ENCODE measurements at places on chromosomes 2 and 18.
A peak's percentile ranks its signal among the peaks of the same experiment; 100 is the strongest.

DNA sequence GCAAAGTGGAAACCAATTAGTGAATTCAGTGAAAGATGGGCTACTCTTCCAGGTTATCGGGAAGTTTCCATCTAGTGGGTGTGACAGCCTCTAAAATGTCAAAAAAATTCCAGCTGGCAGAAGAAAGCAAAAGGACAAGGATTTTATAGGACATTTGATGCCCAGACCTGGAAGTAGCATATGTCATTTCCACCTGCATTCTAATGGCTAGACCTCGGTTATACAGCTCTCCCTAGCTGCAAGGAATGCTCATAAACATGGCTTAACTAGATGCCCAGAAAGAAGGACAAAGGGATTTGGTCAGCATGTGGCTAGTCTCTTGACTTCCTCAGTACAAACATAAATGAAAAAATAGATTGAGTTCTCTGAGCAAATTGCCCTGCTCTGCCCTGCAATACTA lies 215.4 kb downstream of the NYAP2 start:
- DNase-seq: no peak

GRCh38 chr2:45904946-45905631 lies 253.6 kb downstream of the PRKCE start:
- no peak for DNase-seq

- DNase-seq: no peak
These were observed 1.7 kb downstream of the ARHGAP28 start for GRCh38 chr18:6731222-6731596.

- peak; percentile 30 for DNase-seq
These were observed 1183.2 kb upstream of the ACVR2A start for GRCh38 chr2:146661473-146662096.

- DNase-seq: no peak
These were observed 650.6 kb downstream of the SATB2 start for GRCh38 chr2:198807131-198807530.

DNA sequence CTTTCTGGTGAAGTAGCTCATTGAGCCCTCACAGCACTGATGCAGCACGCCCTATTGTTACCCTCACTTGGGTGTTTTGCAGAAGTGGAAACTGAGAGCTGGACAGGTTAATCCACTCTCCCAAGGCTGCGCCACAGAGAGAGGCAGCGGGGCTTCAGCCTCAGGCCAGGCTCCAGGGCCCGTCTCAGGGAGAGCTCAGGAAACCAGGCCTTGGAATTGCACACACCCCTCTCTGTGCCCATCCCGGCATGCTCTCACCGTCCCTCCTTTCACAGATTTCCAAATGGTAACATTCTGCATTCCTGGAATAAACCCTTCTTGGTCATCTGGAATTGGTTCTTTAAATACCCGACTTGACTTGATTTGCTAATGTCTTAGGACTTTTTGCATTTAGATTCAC lies 51.5 kb downstream of the TWIST2 start:
- DNase-seq: no peak

GRCh38 chr2:166384774-166385173 lies 9.0 kb upstream of the SCN9A start:
- DNase-seq: peak; percentile 12

DNA sequence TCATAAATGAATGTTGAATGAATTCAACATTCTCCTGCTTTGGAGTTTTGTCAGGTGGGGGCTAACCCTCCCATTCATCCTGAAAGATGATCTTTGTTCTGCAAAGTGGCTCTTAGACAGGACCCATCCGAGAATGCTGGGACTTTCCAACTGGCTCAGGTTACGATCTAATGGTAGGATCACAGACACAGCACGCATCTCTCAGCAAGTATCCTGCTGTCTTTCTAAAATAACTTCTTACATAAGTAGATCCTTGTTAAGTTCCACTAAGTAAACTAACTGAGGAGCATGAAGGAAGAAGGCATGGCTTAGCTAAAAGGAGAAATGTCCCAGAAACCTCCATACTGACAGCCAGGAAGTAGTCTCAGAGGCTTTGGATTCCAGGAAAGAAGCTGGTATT lies 23.7 kb downstream of the CYP27A1 start:
- DNase-seq: no peak

DNA sequence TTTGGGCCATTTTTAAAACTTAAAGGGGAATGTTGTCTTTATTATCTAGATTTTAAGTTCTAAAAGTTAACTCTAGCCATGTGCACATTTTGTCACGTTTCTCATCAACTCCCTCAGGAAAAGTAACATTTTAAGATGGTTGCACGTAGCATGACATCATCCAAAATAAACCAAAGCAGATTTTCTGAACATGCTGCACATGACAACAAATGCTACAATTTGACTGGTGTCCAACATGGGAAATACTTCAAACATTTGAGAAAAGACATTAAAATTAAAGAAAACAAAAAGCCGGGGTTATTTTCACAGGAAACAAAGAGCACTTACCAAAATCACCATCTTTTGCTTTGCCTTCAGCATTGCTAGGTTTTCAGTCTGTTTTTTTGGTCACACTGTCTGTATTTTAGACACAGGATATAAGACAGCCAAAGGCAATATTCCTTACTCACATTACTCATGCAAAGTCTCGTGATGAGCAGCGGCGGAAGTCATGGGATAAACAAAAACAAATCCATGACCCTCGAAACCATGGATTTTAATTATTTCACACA lies 51.3 kb upstream of the RND3 start:
- no peak for DNase-seq

DNA sequence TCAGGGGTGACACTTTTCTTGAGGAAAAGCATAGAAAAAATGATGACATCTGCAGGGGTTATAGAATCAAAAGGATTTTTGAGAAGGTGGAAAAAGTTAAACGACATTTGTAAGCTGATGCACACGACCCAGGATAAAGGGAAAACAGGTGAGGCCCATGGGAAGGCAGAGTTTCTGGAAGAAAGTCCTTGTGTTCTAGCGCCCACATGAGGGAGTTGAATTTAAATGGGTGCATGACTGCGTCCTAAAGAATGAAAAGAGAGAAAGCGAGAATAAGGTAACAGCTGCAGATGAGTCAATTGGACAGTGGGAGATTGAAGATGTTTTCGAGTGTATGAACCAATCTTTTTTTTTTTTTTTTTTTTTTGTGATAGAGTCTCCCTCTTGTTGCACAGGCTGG lies 158.1 kb downstream of the GALR1 start:
- DNase-seq: no peak

DNA sequence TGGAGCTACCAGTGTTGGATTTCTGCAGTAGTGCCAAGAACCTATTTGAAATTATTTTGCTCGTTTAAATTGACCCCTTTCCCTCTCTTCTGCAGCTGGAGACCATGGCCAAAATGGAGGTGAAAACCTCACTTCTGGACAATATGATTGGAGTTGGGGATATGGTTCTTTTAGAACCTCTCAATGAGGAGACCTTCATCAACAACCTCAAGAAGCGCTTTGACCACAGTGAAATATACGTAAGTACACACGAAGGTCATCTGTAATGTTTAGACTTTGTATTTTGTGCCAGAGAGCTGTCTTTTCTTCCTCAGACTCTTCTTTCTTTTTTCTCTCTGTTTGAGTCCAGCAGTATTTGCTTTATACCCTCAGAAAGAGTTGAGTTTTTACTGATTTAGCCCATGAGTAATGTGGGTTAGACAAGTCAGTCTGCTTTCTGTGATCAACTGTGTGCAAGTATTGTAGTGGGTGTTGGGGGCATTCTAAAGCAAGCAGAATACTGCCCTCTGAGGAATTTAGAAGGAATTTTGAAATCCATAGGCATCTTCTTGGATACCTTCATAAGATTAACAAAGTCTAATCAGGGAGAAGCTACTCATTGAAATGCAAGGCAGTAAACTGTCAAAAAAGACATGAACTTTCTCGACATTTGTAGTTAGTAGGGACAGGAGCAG lies 31.7 kb downstream of the MYO1B start:
- DNase-seq: no peak

GRCh38 chr18:5918205-5918858 lies 23.0 kb upstream of the TMEM200C start:
- DNase-seq: peak; percentile 36

GRCh38 chr18:73038336-73038735 lies 170.5 kb upstream of the NETO1 start:
- DNase-seq: no peak

DNA sequence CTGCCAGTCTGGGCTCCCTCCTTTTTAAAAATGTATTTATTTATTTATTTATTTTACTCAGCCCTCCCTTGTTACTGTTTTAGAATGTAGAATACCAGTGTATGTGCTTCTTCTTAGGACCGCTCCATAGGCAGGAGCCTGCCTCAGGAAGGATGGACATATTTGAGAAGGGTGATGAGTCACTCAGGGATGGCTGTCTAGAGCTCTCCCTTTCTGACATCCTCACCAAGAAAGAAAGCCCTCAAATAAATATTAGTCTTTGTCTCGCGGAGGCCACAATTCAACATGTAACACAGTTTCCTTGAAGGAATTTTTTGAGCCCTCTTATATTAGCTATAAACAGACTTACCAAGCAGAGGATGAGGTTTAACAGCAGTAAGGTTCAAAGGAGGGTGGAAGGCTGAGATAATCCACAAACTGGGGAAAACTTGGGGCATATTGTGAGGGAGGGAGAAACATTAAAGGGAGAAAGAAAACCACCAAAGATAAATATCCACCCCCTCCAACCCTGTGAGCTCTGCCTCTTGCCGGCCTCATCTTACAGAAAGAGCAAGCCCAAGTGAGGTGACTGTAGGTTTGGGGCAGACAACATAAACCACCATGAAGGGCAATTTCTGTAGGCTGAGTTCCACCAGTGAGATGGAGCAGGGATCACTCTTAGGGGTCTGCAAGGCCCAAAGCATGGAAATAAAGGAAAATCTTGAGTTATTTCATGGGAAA lies 163.4 kb downstream of the LRRTM1 start:
- DNase-seq: no peak

DNA sequence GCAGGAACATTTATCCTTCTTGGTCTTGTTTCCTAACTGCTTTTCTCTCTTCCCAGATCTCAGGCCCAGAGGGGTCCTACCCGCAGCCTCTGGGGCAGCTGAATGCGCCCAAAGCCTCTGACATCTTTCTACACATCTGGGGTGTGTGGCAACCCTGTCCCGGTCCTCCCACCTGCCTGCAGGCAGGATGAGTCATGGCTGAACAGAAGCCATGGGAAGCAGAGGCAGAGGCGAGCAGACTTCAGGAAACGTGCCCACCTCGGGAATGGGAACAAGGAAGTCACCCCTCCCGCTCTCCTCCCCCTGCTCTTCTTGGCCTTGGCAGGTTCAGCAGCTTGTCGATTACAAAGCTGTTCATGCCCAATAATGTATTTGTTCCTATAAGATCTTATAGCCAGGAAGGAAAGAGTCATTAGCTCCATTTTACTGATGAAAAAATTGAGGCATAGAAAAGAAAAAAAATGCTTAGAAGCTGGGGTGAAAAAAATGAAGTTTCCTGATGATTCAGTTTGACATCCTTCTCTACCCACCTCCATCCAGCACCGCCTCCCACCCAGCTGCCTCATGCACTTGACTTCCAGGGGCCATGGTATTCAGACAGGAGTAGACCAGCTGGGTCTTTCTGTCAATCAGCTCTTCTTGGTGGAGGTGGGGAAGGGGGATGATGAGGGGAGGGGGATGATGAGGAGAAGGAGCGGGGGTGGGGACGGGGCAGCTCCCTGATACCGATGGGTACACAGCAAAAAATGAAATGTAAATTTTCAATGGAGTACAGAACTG lies 10.4 kb upstream of the KCNF1 start:
- no peak for DNase-seq

- DNase-seq: no peak
These were observed 383.2 kb upstream of the UBE2E3 start for GRCh38 chr2:180597179-180597578.

- DNase-seq: no peak
These were observed 374.2 kb upstream of the HNMT start for GRCh38 chr2:137590102-137590501.

- DNase-seq: peak; percentile 19
These were observed 19.4 kb downstream of the KLHL29 start for GRCh38 chr2:23404426-23404825.

DNA sequence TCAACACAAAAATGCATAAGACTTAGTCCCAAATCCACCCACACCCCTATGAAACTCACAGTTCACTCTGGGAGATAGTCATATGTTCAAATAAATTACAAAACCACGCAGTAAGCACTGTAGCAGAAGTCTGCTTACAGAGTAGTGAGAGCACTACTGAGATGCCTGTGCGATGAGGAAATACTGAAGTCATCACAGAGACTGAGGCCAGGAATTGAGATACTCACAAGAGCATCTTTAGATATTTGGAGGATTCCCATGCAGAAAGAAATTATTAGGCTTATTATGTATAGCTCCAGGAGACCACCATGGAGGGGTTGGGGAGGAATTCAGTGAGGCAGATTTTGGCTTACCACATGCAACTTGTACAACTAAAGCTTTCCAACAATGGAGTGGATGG lies 82.3 kb downstream of the ANTXR1 start:
- no peak for DNase-seq

- no peak for DNase-seq
These were observed 344.7 kb downstream of the MYCN start for GRCh38 chr2:16284941-16285625.

DNA sequence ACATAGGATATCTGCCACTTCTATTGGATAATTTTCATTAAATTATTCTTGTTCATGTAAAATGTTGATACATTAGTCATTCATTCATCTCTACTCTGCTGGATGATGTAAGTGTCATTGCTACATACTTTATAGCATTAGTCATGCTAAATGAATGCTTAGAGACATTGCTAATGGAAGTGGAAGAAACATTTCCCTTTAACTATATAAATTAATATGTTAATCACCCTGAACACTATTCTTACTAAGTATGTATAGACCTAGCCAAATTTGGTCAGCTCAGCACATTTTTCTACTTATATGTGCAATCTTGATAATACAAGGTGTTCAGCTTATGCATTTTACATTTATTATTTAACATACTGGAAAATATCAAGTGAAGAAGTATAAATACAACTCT lies 160.2 kb downstream of the DPP4 start:
- DNase-seq: no peak

DNA sequence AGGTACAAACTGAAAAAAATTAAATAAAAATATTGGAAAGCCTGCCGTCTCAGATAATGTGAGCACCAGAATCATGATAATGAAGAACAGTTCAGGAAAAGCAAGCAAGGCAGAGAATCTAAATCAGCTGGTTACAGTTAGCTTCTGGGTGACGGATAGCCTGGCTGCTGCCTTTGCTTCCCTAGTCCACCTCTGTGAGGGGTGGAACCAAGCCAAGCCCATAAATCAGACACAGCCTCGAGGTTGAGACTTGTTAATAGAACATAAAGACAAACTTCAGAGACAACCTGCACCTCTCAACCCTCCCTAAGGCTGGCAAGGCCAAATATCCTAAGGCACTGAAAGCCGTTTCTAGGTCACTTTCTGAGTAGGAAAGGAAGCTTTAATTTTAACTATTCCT lies 334.7 kb upstream of the SLC39A10 start:
- no peak for DNase-seq

DNA sequence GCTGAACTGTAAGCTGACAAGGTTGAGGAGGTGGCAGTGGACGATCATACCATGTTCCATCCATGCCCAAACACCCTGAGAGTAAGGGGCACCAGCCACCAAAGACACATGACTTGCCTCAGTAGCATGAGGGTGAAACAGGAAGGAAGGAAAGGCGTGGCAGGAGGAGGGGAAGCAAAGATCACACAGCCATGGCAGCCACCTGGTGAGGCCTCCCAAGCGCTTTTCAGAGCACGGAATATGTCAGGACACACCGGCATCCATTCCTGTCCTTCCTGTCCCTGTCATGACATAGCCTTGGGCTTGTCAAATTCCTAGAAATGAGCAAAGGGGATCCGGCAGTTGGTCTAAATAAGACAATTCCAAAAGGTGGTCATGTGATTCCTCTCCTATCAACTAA lies 118.7 kb downstream of the MYO5B start:
- DNase-seq: no peak

Data from NCI-H526 treated with DMSO at 0.1 percent for 48 hours (cell line).